ENCODE measurements at places on chromosomes 1 and 21.

DNA sequence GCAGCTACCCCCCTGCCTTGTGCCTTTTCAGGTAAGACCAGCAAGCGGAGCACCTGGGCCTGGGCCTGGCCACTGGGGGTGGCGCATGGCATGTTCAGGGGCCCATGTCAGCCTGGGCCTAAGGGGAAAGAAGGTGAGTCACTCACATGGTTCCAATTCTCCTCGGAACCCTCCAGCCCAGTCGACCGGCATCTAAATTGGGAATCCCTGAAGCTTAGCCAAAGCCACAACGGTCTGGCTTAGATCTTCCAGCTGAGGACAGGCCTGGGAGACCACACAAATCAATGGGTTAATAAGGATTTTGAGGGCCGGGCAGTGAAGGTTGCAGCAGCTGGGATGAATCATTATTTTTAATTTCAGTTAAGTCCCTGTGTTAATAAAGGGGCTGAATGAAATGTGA is 145.1 kb upstream of the SMYD2 start:
- no peak for DNase-seq

DNA sequence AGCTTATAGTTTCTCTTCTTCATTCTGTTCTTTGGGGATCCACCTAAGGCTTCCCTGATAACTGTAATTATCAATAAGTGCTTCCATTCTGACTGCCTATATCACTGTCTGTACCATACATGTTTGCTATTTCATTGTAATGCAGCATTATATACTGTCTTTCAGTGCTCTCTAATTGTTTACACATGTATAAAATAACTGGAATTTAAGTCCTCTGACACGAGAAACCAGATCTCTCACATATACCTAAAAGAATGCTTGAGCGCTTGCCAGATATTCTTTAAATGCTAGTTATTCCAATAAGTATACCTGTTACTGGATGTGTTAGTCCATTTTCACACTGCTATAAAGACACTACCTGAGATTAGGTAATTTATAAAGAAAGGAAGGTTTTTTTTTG is 34.7 kb downstream of the CELF3 start:
- no peak for DNase-seq

- DNase-seq: no peak
Measured at GRCh38 chr21:19049567-19049966, 646.0 kb upstream of the TMPRSS15 start.

- no peak for DNase-seq
Measured at GRCh38 chr21:15439726-15440125, 290.1 kb upstream of the USP25 start.

DNA sequence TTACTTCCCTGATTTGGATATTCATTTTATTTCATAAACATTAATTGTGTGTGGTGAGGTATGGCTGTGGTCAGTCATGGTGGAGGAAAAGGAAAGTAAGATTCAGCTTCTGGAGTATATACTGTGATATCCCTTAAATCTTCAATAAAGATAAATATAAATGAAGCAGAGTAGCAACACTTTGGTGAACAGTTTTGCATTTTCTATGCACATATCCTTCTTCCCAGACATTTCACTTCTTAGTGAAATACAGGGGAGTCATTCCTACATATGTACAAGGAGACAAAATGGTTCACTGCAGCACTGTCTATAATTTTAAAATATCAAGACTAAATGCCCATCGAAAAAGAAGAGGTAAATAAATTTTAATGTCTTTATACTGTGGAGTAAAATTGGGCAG is 61.3 kb downstream of the DISP1 start:
- DNase-seq: no peak

DNA sequence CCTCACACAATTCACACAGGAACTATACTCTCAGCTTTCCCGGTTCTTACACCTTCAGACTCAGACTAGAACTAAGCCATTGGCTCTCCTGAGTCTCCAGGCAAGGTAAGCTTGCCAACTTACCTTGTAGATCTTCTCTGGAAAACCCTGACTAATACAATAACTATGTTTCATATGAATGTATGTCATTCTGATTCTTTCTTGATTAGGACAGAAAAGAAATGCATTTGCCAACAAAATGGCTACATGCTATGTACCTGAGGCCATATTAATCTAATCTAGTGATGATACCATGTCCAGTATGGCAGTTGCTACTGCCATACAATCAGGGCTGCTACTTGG is 9.8 kb upstream of the ZSWIM5 start:
- DNase-seq: no peak
